Parietal lobe (tissue), 2 donors: ENCODE measurements at places on chromosomes 2 and 18. TPM values are rescaled to one million over a fixed set of nuclear protein-coding genes. Genes with fewer than 3 reads are reported as not detected.

TM4SF20 gene
- not detected for total RNA-seq

DES gene
- not detected for total RNA-seq

YIPF4 gene
- total RNA-seq = 41.3 TPM

CCDC68 gene
- total RNA-seq = 1.6 TPM

TFCP2L1 gene
- under 0.01 TPM for total RNA-seq

RAD51AP2 gene
- total RNA-seq = 0.94 TPM

RHOB gene
- total RNA-seq = 186 TPM

NEU2 gene
- total RNA-seq = not detected

KCNS3 gene
- total RNA-seq = 1.9 TPM

GALNT3 gene
- total RNA-seq = 7.8 TPM

ALK gene
- total RNA-seq = 2.5 TPM

TUBA3E gene
- total RNA-seq = not detected

WDPCP gene
- 67.3 TPM for total RNA-seq

ACVR1C gene
- total RNA-seq = 12.5 TPM
